ENCODE measurements at places on chromosomes 5 and 9.

DNA sequence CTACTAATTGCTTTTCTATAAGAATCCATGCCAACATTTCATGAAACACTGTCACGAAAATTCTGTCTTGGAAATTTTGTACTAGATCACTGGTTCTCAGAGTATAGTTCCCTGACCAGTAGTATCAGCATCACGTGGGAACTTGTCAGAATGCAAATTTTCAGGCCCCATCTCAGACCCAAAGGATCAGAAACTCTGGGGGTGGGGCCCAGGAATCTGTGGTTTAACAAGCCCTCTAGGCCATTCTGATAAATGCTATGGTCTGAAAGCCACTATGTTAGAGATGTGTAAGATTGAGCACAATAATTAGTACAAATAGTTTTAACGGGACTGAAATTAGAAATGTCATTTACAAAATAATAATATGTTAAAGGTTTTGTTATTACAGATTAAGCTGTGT, 615.7 kb upstream of the ARRDC3 start:
- DNase-seq, result no peak

GRCh38 chr9:34896112-34896511, 62.0 kb upstream of the PHF24 start:
- no peak for DNase-seq

DNA sequence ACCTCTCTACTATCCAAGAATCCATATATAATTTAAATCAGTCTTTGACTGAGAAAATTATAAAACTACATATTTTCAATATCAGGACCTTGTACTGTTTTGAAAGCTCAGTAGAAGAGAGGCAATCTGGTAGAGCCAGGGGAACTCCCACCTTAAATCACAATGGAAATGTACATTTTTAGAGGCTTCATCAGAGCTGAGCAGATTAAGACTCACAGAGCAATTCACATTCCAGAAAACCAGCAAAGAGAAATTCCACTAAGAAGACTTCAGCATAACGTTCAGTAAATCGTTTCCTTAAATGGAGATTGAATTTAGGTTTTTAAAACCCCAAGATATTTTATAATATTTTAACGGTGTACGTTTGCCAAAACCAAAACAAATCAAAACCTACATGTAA, 227.8 kb upstream of the TRPM3 start:
- no peak for DNase-seq

- DNase-seq, result no peak
These were observed 51.4 kb downstream of the CDH6 start for GRCh38 chr5:31244921-31245320.

- DNase-seq, result peak; percentile 1
These were observed 752 bp downstream of the TSTD2 start for GRCh38 chr9:97632248-97632984.

DNA sequence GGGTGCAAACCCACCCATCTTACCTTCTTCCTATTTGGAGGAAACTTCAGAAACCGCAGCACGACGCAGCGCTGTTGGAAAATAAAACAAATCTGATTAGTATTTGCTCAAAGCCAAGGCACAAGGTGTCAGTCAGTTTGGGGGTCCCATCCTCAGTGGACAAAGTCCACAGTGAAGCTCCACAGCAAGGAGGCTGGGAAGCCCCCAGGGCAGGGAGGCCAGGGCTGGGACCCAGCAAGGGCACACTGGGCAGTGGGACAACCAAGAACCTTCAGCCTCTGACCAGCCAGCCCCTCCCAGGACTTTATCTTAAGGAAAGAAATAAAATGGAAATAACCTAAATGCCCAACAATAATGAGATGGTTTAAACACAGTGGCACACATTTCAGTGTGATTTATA, 11.3 kb downstream of the IPPK start:
- DNase-seq, result no peak

- DNase-seq, result no peak
These were observed 82.4 kb downstream of the FOXD1 start for GRCh38 chr5:73365990-73366667.

DNA sequence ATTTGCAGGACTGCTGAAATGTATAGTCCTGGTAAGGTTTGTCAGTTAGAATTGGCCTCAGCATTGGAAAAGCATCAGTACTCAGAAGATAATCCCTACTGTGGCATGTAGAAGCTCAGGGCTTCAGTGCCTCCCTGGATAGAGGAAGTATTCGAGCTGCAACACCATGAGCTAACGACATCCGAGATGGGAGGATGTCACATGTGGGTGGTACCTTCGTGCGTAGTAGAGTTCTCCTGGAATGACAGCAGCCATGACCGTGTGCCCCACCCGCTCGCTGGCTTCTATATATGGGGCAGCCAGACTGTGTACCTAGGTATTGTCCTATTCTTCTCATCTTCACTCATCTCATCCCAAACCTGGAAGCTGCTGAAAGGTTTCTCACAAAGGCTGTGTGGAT, 345.8 kb upstream of the KLF9 start:
- DNase-seq, result no peak

DNA sequence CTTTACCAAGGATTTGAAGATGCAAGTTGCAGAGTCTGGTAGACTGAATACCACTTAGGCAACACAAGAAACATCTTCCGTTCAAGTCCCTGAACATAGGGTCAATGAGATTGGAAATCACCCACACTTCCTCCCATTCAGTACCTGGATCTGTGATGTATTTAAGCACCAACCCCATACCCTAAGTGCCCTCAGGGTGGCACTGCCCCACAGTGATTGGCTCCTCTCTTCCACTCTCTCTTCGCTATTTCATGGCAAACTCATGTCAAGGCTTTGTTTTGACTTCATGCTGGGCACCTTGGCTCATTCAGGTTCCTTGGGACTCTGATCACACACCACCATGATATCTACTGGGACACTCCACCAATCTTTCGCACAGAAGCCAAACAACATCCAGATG, 53.7 kb downstream of the GGTA1 start:
- DNase-seq, result no peak

DNA sequence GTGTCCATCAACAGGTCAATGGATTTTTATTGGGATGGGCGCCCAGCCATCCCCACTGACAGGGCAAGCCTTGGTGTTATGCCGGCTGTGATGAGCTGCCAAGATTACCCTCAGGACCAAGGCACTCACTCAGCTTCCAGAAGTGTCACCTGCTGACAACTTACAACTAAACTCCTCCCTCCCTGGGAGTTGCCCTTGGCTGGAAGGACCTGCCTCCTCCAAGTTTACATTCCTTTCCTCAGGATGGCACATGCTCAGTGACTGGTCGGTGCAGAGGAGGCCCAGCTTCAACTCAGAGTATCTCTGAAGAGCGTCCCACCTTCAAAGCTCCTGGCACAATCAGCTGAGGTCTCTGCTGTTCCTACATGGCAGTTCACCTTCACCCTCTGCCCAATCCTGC, 52.5 kb upstream of the ZBTB43 start:
- DNase-seq, result no peak

DNA sequence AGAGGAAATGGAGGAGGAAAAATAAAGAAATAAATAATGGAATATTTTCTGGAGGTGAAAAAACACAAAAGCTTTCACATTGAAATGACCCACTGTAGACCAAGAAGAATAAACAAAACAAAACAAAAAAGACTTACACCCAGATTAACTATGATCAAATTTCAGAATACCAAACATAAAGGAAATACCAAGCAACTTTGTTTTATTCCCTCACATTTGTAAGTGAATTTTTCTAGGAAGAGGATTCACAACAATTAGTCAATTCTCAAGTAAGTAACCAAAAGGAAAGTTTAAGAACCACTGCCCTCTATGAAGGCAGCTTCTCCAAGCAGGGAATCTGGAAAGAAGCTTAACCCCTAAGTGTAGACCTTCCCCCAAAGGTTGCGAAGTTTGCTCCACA, 29.6 kb upstream of the B4GALT1 start:
- DNase-seq, result no peak

- no peak for DNase-seq
These were observed 12.8 kb upstream of the TSSK1B start for GRCh38 chr5:113447498-113448050.

DNA sequence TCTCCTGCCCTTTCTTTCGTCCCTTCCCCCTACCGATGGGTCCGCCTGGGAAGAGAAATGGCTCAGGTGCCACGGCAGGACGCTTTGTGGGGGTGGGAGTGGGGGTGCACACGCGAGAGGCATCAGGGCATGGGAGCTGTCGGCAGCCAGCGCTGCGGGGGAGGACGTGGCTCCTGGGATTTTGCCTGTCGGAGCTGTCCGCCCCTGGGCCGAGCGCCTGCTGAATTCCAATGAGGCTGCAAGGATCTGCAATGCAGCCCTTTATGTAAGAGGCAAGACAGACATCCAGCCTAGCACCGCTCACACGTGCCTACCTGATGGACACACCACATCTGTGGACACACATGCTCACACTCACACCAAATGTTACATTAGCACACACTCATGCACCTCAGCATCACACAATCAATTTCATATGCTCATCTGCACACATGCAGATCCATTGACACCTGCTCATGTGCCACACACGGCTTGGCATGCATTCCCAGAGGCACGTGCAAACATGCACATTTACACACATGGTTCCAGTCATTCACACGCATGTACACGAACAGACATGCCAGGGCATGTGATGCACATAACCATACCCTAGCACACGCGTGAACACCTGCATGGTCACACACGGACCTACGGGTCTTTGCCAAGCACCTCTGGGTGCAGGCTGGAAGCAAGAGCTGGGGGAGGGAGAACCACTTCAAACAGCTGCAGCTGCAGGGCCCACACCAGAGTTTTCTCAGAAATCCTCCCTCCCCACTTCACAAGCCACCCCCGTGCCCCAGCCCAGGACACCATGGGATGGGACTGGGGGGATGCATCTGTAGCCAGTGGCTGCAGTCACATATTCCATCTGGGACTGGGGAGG, 1.4 kb downstream of the GRIN1 start:
- DNase-seq, result no peak

DNA sequence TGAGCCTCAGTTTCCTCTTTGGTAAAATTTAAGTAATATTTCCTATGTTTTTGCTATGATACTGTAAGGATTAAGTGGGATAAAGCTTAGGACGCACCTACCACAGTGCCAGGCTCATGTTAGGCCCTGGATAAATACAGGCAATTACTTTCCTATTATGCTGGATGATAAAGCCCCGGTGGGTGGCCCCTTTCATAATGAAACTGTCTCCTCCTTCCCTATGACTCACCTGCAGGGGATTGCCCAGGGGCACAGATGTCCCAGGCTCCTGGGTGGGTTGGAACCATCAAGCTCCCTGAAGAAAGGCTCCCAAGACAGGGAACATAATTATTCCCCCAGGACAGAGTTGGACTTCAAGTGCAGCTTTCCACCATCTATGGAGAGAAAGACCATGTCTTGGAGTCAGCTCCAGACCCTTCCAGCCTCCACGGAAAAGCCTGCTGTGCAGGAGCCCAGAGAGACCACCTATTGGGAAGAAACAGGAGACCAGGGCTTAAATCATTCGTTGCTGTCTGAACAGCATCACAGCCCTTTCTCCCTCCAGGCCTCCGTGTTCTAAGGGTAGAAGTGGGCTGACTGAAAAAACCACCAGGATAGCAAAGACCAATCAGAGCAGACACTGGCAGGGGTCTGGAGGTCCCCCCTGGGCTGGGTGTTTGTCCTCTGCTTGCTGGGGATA, 43.2 kb upstream of the FOXE1 start:
- DNase-seq, result no peak

GRCh38 chr9:16262477-16263261, 607.8 kb downstream of the BNC2 start:
- no peak for DNase-seq

- DNase-seq, result peak; percentile 38
These were observed 130.3 kb downstream of the CDC42SE2 start for GRCh38 chr5:131394128-131394527.

DNA sequence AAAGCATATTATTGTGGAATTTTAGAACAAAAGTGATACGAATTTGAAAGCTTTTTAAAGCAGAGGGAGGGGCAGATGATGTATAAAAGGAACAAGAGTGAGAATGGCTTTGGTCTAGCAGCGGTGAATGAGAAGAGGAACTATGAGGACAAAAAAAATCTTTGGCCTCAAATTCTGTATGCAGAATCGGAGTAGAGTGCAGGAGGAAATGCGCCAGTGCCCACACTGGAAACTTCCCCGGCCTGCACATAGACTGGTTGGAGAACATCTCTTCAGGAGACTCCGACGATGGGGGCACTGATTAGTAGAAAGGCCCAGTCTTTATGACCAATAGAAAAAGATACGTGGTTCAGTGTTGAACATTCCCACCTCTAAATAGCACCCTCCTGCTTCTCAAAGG, 51.3 kb downstream of the SLC46A2 start:
- no peak for DNase-seq

- no peak for DNase-seq
These were observed 81.8 kb upstream of the KLF9 start for GRCh38 chr9:70496244-70496643.

GRCh38 chr5:168104811-168105481, 186.5 kb upstream of the WWC1 start:
- no peak for DNase-seq

GRCh38 chr9:4936823-4937222, 48.2 kb upstream of the JAK2 start:
- no peak for DNase-seq

- DNase-seq, result no peak
These were observed 13.6 kb upstream of the CLK4 start for GRCh38 chr5:178640331-178641045.

DNA sequence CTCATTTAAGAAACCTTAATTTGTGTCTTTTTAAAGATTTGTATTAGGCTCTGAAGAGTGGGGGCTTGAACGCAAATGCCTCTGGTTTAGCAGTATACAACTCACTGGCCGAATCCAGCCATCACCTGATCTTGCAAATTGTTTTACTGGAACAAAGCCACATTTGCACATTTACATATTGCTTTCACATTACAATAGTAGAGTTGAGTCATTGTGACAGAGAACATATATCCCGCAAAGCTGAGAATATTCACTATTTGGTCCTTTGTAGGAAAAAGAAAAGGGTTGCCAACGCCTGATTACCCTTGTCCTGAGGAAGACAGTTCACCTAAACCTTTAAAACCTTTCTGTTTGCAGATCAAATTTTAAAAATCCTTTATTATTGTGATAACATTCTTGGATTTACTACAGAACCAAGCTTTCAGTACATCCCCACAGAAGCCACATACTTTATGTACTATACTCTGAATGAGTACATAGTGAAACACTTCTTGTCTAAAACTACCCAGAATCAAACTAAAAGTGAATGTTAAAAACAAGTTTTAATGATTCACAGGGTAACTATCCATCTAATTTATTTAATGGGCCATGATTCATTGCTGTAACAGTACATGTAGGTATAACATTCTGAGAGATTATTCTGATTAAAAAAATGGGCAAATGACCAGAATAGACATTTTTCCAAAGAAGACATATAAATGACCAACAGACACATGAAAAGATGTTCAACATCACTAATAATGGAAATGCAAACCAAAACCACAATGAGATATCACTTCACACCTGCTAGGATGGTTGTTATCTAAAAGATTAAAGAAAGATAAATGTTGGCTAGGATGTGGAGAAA, 161.0 kb downstream of the SLC25A46 start:
- no peak for DNase-seq

- DNase-seq, result no peak
These were observed 30.4 kb downstream of the ELP1 start for GRCh38 chr9:108903420-108904103.

Data from activated T-cell treated with anti-CD3 and anti-CD28 coated beads for 4 hours (primary cell).